ENCODE measurements at places on chromosomes 1 and 21.

GRCh38 chr1:176983731-176984130 is 180.8 kb downstream of the ASTN1 start:
- DNase-seq: no peak

DNA sequence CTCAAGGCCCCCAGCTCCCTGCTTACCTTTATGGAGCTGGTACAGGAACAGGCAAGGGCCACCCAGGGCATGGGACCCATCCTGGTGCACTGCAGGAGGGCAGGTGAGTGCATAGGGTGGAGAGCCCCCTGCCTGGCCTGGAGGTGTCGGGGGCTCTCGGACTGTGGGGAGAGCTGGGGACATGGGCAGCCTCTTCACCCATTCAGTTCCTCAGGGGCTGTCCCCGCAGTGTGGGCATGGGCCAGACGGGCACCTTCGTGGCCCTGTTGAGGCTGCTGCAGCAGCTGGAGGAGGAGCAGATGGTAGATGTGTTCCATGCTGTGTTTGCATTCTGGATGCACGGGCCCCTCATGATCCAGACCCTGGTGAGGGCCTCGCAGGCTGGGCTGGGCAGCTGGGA is 7.3 kb upstream of the LGR6 start:
- DNase-seq: no peak

- DNase-seq: no peak
These were observed 73.5 kb downstream of the SIK1 start for GRCh38 chr21:43353282-43354025.

DNA sequence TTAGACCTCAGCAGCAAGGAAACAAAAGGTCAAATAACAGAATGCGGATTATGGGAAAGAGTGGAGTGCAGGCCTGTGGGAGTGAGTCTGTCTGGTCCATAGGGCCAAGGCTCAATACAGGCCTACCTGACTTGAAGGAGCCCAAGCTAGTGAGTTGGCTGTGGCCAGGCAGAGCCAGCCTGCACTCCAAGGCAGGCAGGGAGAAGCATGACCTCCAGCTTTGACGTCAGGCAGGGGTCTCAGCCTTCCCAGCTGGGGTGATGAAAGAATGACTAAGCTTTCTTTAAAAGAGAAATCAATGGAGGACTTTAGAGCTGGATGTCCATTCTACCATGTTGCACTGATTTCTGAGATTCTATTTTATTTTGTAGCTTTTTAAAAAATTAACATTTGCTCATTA is 62.8 kb downstream of the RHOU start:
- no peak for DNase-seq

GRCh38 chr1:206909883-206910318 is 11.8 kb downstream of the FCMR start:
- DNase-seq: peak; percentile 34
